ENCODE measurements at places on chromosomes 7 and 10.

DNA sequence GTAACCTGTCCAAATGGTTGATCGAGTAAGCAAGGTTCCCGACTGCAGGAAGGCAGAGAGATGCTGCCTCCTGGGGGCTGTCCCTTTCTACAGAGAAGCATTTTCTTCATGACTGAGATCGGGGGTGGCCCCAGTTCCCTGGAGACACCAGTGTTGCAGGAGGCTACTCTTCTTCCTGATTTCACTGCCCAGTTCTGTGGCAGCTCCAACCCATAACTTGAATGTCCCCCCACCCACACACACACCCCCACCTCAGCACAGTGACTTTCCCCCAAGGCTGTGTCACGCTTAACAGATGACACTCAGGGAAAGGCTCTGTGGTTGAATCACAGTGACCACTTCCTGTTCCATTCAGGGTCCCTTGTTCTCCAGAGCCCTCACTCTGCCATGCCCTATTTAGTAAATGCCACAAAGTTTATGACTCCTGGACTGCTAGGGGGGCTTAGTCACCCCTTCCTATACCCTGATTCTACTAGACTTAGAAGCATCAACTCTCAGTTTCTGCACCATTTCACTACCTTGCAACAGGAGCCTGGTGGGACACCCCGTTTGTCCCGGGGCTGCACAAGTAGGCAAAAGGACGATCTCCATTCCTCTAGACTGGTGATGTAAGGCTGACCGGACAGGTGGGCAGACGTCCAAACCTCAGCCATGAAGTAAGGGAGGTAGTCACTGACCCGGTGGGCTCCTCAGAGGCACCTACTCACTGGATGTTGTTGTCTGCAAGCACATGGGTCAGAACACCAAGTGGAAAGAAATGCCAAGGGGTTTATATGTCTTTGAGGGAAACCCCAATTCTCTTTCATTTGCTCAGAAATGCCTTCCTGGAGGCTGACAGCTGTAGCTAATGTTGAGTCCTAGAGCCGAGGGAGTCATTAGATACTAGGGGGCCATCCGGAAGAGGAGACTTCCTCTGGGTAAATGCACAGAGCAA lies 31.3 kb upstream of the SMC3 start:
- no peak for DNase-seq

GRCh38 chr10:63527401-63527800 lies 6.2 kb downstream of the REEP3 start:
- no peak for DNase-seq

DNA sequence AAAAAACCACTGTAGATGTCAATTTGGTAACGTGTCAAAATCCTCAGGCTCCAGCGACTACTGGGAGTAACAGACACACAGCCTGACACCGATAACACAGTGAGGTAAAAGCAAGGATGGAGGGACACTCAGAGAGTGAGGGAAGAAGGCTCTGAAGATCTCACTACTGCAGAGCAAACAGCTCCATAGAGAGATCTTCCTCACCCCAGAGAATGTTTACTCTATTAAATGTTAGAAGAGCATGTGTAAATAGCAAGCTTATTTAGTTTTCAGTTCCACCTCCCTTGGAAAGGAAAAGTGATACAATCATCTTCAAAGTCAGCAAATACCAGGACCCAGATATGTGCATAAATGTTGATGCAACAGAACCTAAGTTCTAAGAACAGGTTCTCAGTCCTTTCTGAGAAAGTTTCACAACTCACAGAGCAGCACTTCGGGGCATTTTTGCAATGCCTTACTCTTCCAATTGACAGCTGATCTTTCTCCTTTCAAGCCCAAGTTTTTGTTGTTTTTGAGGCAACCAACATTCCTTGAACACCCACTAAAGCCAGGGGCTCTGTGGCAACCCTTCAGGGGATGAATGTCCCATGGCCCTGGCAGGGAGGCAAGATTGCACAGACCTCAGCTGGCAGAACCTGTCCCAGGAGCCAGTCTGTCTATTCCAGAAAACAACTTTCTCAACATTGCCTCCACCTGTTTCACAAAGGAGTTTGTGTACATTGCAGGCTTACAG lies 177.4 kb downstream of the SFMBT2 start:
- no peak for DNase-seq

- DNase-seq, result no peak
Measured at GRCh38 chr7:50679218-50680007, 103.3 kb downstream of the GRB10 start.

GRCh38 chr10:201328-201771 lies 66.1 kb downstream of the ZMYND11 start:
- DNase-seq, result no peak

Data from neuronal stem cell (in vitro differentiated cells).